RWPE1 (cell line): ENCODE measurements at places on chromosomes 2 and 18.

DNA sequence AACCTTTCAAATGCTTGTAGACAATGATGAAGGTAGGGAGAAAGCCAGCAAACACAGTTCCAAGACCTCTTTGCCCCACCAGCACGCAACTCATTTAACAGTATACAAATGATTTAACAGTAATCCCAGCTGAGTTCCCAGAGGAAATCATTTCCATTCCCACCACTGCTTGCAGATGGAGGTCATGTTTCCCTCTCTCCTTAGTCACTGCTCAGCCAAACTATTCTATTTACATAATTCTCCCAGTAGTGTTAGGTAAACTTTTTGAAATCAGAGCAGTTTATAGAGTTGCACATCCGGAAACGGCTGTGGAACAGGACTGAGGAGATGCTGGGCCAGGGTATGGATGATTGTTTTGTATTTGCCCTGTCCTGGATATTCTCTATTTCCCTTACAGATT is 328.5 kb downstream of the FIGN start:
- no peak for DNase-seq

GRCh38 chr2:222052934-222053367 is 245.8 kb downstream of the PAX3 start:
- DNase-seq: no peak

DNA sequence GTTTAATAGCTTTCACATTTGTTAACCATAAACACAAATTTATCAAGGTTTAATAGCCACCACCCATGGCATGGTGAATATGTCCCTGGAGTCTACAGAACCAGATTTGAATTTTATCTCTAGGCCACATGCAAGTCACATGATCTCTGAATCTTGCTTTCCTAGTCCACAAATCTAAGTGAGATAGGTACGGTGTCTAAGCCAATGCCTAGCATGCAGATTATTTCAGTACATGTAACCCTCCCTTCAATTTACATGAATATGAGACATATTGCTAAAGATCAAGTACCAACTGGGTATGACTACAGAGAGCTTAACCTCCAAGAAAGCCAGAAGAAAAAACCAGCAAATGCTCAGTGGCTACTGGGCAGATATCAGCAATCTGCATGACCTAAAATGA is 10.0 kb downstream of the ZNF24 start:
- DNase-seq: no peak

DNA sequence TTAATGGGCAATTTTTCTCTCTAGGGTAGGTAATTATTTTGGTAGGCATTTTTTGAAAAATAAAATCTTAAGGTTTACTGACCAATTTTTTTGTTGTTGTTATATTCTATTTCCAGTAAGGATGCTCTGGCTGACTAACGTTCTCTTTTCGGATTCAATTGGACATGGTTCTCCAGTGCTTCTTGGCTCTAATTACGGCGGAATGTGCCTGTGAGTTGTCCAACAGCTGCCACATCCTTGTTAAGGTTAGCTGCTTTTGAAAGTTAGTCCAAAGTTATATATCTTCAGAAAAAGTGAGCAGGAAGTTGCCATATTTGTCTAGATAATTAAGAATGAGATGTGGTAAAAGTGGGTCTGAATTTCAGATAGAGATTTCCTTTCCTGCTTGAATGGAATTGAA is 45.8 kb upstream of the SMIM21 start:
- DNase-seq: no peak

DNA sequence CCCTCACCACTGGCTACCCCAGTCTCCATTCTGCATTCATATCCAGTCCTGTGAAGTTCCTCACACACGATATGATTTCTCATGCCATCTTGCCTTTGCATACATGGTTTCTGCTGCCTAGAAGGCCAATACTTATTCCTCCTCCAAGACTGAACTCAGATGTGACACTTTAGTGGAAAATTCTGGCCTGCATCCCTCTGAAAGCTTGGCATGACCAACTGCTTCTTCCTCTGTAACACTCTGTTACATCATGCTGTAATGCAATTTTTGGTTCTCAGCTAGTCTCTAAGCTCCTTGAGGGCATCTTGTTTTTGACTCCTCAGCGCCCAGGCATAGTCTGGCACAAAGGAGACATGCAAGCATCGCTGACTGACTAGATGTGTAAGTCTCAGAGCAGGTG is 12.6 kb downstream of the FAM161A start:
- no peak for DNase-seq

- DNase-seq: no peak
Observed at GRCh38 chr18:73752965-73753364, 394.7 kb downstream of the FBXO15 start.

GRCh38 chr2:26630669-26631360 is 10.4 kb downstream of the CIB4 start:
- peak; percentile 45 for DNase-seq

DNA sequence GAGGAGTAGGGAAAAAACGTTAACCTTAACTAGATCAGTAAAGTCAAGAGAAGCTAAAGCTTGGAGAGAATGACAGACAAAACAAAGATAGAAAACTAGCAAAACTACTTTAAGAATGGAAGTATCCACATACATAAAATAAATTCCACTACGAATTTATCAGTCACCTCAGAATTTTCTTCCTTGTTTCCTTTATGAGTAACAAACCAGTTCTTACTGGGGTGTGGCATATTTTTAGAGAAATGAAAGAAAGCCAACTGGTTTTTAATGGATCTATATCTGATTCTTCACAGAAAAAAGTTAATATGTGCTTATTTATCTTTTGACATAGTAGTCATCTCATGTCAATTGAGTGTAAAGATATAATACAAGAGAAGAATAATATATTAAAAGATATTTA is 2033.7 kb upstream of the CELF4 start:
- peak; percentile 1 for DNase-seq
